ENCODE measurements at places on chromosomes 2 and 18.

- no peak overlapping the region for H3K27ac ChIP-seq
- H3K4me1 ChIP-seq = no peaks in the 10 kb centered on the region
- H3K4me3 ChIP-seq = no peak overlapping the region
- H3K27me3 ChIP-seq = no peaks in the 10 kb centered on the region
- no peak for DNase-seq
Observed at GRCh38 chr2:217914878-217915277, 87.9 kb downstream of the TNS1 start.

DNA sequence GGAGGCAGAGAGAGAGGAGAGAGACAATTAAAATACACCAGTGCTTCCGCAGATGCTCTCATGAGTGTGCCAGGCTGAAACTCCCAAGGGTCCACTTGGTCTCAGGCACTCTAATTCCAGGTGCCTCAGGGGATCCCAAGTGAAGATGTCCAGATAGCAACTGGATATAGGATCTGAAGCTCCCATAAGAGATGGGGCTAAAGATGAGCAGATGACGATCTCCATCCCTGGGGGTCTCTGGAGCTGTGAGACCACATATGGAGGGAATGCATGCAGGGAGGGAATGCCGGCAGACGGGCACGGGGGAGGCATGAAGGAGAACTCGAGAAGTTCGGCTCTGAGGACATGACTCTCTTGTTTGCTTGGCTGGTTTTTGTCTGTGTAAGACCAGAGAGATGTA is 223.7 kb upstream of the RAB6C start:
- no peak for DNase-seq
- no peak overlapping the region for H3K4me3 ChIP-seq
- H3K4me1 ChIP-seq = no peaks in the 10 kb centered on the region
- no peak overlapping the region for H3K27ac ChIP-seq
- no peaks in the 10 kb centered on the region for H3K36me3 ChIP-seq

DNA sequence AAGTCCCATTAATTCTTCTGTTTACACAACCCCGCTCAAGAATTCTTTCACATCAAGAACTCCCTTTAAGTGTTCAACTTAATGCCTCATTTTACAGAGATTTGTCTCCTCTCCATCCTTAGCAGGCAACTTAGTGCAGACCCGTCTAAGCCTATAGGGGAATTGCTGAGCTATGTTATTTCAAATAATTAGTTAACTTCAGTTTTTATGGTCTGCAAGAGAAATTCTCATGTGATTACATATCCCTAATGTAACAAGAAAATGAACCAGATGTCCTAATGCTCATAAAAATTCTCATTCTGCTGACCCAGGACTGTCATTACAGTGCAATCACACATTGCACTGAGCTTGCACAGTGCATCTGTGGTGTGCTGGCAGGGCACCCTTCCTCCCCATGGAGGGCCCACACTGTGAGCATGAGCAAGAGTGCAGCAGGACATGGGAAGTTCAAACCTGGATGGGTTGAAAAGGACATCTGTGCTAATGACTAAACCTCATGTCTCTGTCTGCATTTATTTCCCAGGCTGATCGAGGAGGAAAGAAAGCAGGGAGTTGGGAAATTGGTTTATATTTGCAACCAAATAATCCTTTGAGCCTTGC is 97.1 kb downstream of the COL5A2 start:
- H3K27ac ChIP-seq = no peak overlapping the region
- DNase-seq = no peak
- H3K4me3 ChIP-seq = no peak overlapping the region
- H3K4me1 ChIP-seq = no peaks in the 10 kb centered on the region
- H3K36me3 ChIP-seq = no peaks in the 10 kb centered on the region

DNA sequence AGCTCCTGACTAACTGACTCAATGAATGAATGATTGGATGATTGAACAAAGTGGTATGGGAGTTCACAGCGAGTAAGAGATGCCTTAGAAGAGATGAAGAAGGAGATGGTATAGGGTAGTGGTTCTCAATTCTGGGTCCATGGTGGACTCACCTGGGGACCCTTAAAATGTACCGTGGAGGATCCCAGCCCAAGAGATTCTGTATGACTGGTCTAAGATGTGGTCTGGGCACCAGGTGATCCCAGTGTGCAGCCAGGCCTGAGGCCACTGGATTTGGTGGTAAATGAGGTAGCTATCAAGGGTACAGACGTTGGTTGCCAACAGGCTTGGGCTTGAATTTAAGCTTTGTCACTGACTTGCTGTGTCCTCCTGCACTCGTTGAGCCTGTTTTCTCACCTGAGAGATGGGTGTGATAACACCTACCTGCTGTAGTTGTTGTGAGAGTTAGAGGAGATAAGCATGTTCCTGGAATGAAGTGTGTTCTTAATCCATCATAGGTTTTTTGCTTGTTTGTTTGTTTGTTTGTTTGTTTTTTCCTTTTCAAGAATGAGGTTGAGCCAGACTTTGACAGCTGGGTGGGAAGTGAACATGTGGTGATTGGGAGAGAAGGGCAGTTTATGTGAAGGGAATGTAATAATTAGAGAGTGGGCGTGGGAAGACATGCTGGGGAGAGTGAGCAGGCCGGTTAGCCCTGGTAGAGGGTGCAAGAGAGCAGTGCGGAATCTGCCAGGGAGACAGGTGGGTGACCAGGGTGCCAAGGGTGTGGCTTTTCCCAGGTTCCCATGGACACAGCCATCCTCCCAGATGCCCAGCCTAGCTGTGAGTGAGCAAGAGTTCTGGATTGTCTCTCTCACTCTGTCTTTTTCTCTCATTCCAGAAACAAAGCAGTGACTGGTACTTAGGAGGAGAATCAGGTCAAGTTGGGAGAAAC is 31.4 kb upstream of the IL1B start:
- H3K27me3 ChIP-seq = peaks cover 13% of the 10 kb centered on the region
- H3K4me3 ChIP-seq = no peak overlapping the region
- H3K4me1 ChIP-seq = no peaks in the 10 kb centered on the region

DNA sequence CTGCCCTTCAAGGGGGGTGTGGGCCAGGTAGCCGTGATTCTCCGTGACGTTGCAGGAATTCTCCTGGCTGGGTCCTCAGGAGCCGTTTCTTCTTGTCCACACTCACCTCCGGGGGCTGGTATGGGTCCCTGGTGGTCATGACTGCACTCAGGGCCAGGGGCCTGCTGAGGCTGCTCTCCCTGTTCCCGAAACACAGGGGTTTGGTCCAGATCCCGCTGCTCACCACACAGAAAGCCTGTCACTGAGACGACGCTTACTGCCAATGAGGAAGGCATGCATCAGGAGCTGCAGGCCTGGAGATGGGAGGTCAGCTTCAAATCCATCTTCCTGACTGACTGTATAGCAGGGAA is 160.7 kb downstream of the RTP5 start:
- H3K36me3 ChIP-seq = no peaks in the 10 kb centered on the region
- peaks cover 2% of the 10 kb centered on the region for H3K27me3 ChIP-seq
- DNase-seq = no peak

GRCh38 chr2:159736048-159736447 is 23.7 kb downstream of the MARCHF7 start:
- H3K4me3 ChIP-seq = no peak overlapping the region
- H3K27me3 ChIP-seq = no peaks in the 10 kb centered on the region
- H3K36me3 ChIP-seq = peaks cover 76% of the 10 kb centered on the region
- H3K4me1 ChIP-seq = peaks cover 21% of the 10 kb centered on the region
- DNase-seq = no peak

DNA sequence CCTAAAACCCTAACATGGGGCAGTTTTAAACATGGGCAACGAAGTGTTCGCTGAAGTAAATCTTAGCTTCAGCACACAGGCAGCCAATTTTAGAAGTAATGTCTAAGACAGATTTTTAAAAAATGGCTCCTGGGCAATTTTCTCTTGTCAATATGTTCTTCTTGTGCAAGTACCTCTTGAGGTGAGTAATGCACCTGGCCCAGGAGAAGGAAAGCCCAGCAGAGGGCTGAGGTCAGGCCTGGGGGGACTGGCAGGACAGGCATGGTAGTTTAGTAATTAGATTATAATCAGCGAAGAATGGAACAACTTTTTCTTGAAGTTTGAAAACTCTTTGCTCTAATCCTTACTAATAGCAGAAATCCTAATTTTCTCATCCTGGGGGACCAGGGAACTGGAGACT is 77.6 kb downstream of the SPRED2 start:
- H3K4me1 ChIP-seq = no peaks in the 10 kb centered on the region
- H3K27ac ChIP-seq = no peak overlapping the region
- no peaks in the 10 kb centered on the region for H3K27me3 ChIP-seq
- no peak overlapping the region for H3K4me3 ChIP-seq

- no peak overlapping the region for H3K4me3 ChIP-seq
- peaks cover 28% of the 10 kb centered on the region for H3K27me3 ChIP-seq
- H3K4me1 ChIP-seq = peaks cover 6% of the 10 kb centered on the region
- H3K27ac ChIP-seq = no peak overlapping the region
Observed at GRCh38 chr18:55323051-55323994, 264.7 kb downstream of the TCF4 start.

- H3K4me3 ChIP-seq = no peak overlapping the region
- DNase-seq = no peak
- no peak overlapping the region for H3K27ac ChIP-seq
- no peaks in the 10 kb centered on the region for H3K27me3 ChIP-seq
- no peaks in the 10 kb centered on the region for H3K36me3 ChIP-seq
Observed at GRCh38 chr18:74183130-74183529, 34.8 kb downstream of the TIMM21 start.

- peak overlapping the region; percentile 98 for H3K4me3 ChIP-seq
- H3K27ac ChIP-seq = peak overlapping the region; percentile 94
- DNase-seq = no peak
- H3K27me3 ChIP-seq = no peaks in the 10 kb centered on the region
- H3K4me1 ChIP-seq = peaks cover 18% of the 10 kb centered on the region
Observed at GRCh38 chr2:152175012-152175367, 573 bp downstream of the STAM2 start.

- no peak overlapping the region for H3K27ac ChIP-seq
- H3K36me3 ChIP-seq = no peaks in the 10 kb centered on the region
Observed at GRCh38 chr2:51510303-51510702, 478.4 kb upstream of the NRXN1 start.

GRCh38 chr2:45370369-45370768 is 240.7 kb downstream of the SRBD1 start:
- no peaks in the 10 kb centered on the region for H3K36me3 ChIP-seq
- no peak overlapping the region for H3K4me3 ChIP-seq
- DNase-seq = no peak
- H3K27me3 ChIP-seq = no peaks in the 10 kb centered on the region
- H3K4me1 ChIP-seq = no peaks in the 10 kb centered on the region

- H3K4me1 ChIP-seq = no peaks in the 10 kb centered on the region
- H3K27ac ChIP-seq = no peak overlapping the region
- H3K4me3 ChIP-seq = no peak overlapping the region
- no peaks in the 10 kb centered on the region for H3K27me3 ChIP-seq
- no peak for DNase-seq
- no peaks in the 10 kb centered on the region for H3K36me3 ChIP-seq
Observed at GRCh38 chr2:100976645-100977391, 25.3 kb upstream of the RPL31 start.

GRCh38 chr2:237503201-237503600 is 16.1 kb downstream of the MLPH start:
- H3K4me3 ChIP-seq = no peak overlapping the region
- H3K27me3 ChIP-seq = peaks cover under 1% of the 10 kb centered on the region
- no peak overlapping the region for H3K27ac ChIP-seq
- no peaks in the 10 kb centered on the region for H3K4me1 ChIP-seq

DNA sequence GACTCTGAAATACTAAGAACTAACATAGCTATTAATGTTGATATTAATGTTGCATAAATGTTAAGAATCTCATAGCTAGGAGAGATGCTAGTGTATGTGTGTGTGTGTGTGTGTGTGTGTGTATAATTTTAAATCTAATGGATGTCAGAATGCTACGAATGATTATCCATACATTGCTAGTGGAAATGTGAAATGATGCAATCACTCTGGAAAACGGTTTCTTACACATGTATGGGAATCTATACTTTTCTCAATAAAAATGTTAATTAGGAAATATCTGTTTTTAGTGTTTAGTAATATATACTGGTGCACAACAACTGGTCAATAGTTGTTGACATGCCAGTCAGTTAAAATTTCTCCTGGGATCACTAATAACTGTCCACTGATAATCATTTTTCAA is 908.8 kb upstream of the POU3F3 start:
- DNase-seq = no peak
- H3K27ac ChIP-seq = no peak overlapping the region
- H3K27me3 ChIP-seq = no peaks in the 10 kb centered on the region
- H3K4me1 ChIP-seq = no peaks in the 10 kb centered on the region

DNA sequence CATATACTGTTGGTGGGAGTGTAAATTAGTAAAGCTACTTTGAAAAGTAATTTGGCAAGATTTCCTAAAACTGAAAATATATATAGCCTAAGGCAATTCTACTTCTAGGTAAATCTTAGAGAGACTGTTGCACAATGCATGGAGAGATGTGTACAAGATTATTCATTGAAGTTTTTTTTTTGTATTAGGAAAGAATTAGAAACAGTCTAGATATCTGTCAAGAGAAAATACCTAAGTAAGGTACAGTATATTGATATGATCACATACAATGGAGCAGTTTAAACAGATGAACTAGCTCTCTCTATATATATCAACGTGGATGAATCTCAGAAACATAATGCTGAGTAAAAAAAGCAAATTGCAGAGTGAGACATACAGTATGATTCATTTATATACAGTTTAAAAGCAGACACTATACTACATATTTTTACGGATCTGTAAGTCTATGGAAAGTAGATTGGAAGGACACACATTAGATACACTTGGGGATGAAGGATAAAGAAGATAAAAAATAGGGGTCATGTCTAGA is 59.3 kb upstream of the ACVR1 start:
- DNase-seq = no peak
- H3K27me3 ChIP-seq = no peaks in the 10 kb centered on the region
- no peak overlapping the region for H3K4me3 ChIP-seq
- no peak overlapping the region for H3K27ac ChIP-seq
- no peaks in the 10 kb centered on the region for H3K4me1 ChIP-seq

DNA sequence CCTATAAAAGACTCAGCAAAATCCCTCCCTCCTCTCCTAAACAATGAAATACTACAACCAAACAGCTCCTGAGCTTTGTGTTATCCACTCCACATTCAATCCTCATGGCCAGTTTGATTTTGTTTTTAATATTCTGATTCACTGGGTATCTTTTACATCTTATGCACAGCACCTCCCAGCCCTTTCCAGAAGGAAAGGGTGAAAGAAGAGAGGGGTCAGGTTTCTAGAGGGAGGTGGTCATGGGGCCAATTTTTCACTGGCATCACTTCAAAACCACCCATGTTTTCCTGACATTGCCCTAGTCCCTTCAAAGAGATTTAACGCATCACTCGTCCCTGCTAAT is 315.6 kb downstream of the LPIN1 start:
- no peak overlapping the region for H3K4me3 ChIP-seq
- peaks cover 18% of the 10 kb centered on the region for H3K4me1 ChIP-seq
- H3K36me3 ChIP-seq = no peaks in the 10 kb centered on the region
- DNase-seq = no peak

DNA sequence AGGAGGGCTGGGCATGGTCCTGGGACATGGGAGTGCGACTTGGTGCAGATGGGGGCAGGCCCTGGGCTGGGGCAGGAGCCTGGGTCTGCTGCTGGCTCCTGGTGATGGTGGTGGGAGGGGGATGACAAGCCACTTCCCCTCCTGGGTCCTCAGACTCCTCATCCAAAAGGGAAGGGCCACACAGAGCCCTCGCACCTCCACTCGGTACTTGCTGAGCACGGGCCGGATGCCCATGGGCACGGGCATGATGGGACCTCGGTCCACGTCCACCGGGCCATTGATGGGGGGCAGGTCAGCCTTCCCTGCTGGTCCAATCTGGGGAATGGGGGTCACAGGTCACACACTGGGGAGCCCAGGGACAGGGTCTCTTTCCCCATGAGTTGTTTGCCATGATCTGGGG is 4.1 kb downstream of the OTOF start:
- DNase-seq = no peak
- H3K27ac ChIP-seq = no peak overlapping the region
- H3K4me1 ChIP-seq = no peaks in the 10 kb centered on the region
- no peaks in the 10 kb centered on the region for H3K36me3 ChIP-seq
- no peaks in the 10 kb centered on the region for H3K27me3 ChIP-seq
- no peak overlapping the region for H3K4me3 ChIP-seq

GRCh38 chr2:70890469-70891065 is 45.1 kb upstream of the ATP6V1B1 start:
- peaks cover 99% of the 10 kb centered on the region for H3K27me3 ChIP-seq
- H3K4me1 ChIP-seq = peaks cover 25% of the 10 kb centered on the region
- H3K27ac ChIP-seq = no peak overlapping the region
- DNase-seq = no peak

Measured in CD4-positive, alpha-beta T cell (primary cell).